ENCODE measurements at places on chromosomes 1 and 21.
A peak's percentile ranks its signal among the peaks of the same experiment; 100 is the strongest.

- peak; percentile 37 for DNase-seq
Observed at GRCh38 chr21:32772281-32773047, 909 bp upstream of the PAXBP1 start.

DNA sequence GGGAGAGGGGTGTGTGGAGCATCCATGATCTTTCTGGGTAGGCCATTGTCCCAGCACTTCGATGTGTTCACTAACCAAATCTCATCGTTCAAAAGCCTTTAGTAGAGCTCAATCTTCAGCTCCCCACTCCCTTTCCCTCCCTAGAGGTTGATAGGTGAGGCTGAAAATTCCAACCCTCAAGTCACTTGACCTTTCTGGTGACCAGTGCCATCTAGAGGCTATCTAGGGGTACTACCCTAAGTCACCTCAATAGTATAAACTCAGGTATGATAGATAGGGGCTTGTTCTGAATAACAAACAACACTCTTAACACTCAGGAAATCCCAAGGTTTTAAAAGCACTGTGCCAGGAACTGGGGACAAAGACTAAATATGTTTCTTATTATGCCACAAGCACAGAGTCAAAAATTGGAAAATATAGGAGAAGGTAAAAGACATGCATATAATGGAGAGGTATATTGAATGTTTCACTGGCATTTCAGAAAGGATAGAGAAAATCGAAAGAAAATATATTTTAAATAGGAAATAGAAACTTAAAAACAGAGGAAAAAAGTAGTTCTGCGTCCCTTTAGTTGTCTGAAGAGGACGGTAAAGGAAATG is 42.9 kb upstream of the CD53 start:
- DNase-seq = peak; percentile 80

- DNase-seq = peak; percentile 77
Observed at GRCh38 chr1:77413541-77414335, 131.9 kb downstream of the AK5 start.

DNA sequence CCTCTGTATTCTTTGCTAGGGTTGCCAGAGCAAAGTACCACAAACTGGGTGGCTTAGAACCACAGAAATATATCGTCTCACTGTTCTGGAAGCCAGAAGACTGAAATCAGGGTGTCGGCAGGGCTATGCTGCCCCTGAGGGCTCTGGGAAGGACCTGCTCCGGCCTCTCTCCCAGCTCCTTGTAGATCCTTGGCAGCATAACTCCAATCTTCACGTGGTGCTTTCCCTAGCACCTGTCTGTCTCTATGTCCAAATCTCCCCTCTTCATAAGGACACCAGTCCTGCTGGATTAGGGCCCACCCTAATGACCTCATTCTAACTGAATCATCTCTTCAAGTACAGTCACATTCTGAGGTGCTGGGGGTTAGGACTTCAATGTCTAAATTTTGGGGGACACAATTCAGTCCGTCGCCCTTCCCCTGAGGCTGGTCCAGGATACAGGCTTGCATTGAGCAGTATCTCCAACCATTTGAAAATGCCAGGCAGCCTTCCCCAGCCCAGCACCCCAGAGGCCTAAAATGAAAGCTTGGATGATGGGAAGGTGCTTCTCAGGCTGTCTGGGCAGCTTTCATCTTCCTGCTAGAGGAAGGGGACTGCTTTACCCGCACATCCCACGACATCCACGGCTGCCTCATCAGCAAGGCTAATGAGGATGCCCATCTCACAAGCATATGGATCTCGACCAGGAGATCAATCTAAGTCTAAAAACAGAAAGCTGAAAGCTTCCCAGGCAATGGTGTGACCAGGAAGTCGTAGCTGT is 24.7 kb downstream of the TRIM67 start:
- no peak for DNase-seq

- DNase-seq = no peak
Observed at GRCh38 chr1:43870306-43870705, 63.3 kb upstream of the ARTN start.

- DNase-seq = peak; percentile 77
Observed at GRCh38 chr1:176073524-176074157, 133.4 kb downstream of the COP1 start.

DNA sequence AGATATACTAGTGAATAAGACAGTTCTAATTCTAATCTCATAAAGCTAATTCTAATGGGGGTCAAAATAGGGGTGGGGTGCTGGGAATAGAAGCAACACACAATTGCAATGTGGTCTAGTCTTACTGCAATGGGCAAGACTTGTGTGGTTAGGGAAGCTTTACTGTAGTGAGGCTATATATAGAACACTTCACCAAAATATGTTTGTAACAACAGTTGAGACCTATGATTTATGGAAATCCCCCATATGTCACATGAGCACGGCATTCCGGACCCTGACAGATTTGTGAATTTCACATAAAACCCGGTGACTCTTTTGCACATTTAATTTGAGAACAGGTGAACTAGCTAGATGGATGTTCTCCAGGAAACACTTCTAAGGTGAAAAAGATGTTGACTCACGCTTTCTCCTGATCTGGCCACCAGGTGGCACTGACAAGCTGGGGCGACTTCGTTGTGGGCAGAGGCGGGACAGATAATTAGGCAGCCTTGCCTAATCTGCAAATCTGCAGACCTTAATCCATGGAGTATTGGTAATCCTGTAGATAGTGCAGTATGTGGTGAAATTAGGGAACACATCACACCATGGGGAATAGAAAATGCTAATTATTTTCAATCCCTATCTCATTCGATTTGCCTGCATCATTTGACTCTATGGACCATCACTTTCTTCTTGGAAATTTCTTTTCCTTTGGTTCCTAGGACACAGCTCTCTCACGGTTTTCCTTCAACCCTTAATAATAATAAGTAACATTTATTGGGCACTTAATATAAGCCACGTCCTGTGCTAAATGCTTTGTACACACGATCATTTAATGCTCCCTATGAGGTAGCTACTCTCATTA is 37.7 kb downstream of the KIAA0040 start:
- DNase-seq = peak; percentile 82

DNA sequence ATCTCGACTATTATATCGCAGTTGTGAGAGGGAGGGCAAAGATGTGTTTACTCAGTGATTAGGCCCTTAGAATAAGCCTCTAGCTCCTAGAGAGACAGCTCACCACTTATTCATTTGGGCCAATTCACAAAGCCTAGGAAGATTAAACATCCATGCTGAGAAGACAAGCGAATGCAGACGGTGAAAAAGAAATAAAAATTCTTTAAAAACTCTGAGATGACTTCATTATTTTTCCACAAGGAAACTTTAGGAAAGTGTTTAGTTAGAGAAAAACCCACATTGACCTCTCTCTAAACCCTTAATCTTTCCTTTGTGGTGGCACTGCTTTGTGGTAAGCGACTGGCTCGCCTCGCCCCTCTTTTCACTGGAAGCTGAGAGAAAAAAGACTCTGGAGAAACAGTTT is 146.8 kb upstream of the DMRTA2 start:
- DNase-seq = no peak

GRCh38 chr1:95003433-95003738 is 69.4 kb downstream of the ALG14 start:
- no peak for DNase-seq

DNA sequence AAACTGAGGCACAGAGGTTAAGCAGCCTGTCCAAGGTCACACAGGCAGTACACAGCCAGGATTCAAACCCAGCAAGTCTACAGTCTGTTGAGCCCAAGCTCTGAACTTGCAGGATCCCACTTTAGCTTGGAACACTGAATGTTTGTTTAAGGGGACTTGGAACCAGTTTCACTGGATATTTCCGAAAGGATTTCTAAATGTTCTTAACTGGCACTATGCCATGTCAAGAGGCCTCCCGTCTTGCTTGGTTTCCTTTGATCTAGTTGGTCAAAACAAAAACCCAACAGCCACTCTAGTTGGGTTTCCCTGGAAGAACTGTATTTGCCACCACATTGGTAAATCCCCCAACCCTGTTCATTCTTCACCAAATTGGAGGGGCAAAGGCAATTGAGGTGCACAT is 317.6 kb upstream of the KAZN start:
- no peak for DNase-seq

DNA sequence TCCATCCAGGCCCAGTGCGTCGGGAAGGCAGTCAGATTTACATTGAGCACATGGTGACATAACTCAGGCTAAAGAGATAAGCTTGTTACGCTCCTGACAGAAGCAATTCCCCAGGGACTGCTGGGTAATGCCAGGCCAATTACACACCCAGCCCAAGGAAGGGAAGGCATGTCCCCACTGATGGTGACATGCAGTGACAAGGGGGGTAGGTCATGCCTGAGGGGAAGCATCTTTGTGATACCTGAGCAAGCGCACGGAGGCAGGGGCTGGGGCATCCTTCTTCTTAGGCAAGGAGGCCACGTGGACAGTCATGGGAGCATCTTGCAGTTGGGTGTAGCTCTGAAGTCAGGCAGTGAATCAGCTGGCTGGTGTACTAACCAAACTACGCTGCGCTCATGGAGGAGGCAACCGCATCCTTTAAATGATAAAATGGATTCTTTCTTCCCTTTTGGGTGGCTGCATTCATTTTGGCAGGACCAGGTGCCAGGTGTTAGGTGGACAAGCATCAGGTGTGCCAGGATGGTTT is 39.6 kb upstream of the GRIK3 start:
- no peak for DNase-seq
